ENCODE measurements at places on chromosomes 11 and 22.

GRCh38 chr22:49155039-49155769, 672.5 kb downstream of the BRD1 start:
- DNase-seq: no peak

- DNase-seq: no peak
These were observed 2.2 kb upstream of the RANBP1 start for GRCh38 chr22:20113551-20114310.

DNA sequence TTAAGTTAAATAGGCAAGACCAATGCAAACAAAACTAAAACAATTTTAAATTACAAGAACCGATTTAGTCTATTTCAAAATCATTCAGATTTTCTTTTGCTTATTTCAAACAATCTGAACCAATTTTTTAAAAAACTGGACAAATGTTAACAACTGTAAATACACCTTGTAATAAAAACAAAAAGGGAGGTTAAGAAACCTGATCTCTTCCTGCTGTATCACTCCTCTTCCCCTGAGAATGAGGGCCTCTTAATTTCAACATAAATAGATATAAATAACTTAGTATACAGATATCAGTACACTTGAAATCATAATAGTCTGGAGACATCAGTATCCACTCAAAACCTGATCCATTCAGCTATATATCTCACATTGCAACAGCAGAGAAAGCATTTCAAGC, 346.6 kb downstream of the TTC28 start:
- no peak for DNase-seq

DNA sequence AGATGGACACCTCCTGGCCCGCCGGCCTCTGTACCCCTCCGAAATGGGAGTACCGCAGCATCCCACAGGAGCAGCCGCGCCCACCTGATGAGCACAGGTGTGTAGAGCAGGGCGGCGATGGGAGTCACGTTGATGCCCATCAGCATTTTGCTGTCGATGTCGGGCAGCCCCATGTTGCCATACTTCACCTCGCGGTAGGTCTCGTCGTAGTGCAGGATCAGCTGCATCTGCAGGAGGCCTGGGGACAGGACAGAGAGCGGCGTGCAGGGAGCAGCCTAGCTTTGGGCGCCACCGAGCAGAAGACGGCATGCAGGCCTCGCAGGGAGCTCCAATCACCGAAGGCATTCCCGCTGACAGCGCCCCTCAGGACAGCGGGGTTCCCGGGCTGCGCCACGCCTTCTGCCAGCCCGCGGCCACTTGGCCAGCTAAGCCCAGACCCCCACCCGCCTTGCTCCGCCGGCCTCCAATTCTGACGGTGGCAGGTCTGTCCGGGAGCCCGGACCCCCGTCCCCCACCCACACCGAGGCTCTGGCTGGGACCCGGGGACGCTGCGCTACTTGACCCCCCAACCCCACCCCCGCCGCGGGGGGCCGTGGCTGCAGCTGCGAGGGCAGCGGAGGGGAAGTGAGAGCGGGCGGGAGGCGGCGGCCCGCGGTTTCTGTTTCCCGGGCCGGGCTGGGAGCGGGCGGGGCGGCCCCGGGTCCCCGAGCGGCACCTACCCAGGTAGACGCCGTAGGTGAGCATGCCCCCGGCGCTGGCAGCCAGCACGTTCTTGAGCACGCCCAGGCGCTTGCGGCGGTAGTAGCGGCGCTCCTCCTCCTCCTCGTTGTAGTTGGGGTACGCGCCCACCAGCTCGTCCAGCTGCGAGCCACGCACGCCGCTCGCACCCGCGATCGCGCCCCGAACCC, 705 bp downstream of the UNC93B1 start:
- peak; percentile 17 for DNase-seq

- DNase-seq: no peak
These were observed 14.3 kb upstream of the FOLR1 start for GRCh38 chr11:72177656-72178055.

DNA sequence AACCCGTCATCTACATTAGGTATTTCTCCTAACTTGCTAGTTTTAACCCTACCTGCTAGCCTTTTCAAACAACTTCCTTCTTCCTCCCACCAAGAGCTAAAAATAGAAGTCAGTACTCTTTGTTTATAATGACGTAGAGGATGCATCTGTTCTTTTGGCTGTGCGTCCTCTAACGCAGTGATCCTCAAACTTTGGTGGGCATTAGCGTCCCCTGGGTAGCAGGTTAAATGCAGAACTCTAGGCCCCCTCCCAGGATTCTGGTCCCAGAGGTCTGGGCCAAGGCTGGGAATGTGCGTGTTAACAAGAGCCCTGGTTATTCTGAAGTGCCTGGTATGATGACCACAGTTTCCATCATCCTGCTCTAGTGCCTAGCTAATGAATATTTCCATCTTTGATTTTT, 67.6 kb downstream of the BARX2 start:
- DNase-seq: no peak

GRCh38 chr11:21567645-21568290, 625.1 kb upstream of the ANO5 start:
- no peak for DNase-seq

- DNase-seq: no peak
These were observed 163.3 kb downstream of the CRYBB2 start for GRCh38 chr22:25382762-25383161.

GRCh38 chr11:7591987-7592386, 78.2 kb downstream of the PPFIBP2 start:
- DNase-seq: no peak

GRCh38 chr11:117931971-117932370, 2.8 kb upstream of the TMPRSS13 start:
- DNase-seq: no peak

DNA sequence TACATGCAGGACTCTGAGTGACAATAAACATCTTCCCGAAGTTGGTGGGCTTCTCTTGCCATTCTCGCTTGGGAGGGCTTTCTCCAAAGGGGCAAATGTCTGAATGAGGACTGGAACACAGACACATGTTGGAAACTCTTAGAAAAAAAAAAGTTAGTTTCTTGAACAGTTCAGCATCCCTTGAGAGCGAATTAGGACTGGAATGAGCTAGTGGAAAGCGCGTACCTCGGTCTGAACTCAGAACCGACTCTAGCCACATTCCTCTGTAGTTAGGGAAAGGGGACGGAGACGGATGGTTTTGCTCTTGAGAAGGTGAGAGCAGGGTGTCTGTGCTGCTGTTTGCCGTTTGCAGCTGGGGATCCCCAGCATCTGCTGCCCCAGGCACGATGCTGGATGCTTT, 517.3 kb downstream of the TBC1D22A start:
- DNase-seq: no peak

- no peak for DNase-seq
These were observed 103.4 kb upstream of the SEZ6L start for GRCh38 chr22:26065847-26066246.

DNA sequence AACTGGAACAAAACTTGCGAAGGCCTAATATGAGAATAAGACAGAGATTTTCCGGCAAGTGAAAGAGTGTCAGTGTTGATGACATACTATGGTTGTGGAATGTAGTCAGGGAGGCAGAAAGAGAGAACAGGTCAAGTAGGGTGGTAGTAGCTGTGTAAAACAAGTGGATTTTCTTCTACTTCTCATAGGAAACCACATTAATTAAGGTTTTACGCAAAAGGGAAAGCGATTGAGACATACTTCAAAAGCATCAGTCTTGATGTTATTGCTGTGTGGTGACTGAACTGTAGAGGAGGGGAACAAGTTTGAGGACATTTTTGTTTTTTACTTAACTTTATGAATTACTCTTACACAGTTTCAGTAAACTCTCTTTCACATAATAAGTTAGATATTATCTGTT, 186.0 kb upstream of the CNTN5 start:
- DNase-seq: no peak

DNA sequence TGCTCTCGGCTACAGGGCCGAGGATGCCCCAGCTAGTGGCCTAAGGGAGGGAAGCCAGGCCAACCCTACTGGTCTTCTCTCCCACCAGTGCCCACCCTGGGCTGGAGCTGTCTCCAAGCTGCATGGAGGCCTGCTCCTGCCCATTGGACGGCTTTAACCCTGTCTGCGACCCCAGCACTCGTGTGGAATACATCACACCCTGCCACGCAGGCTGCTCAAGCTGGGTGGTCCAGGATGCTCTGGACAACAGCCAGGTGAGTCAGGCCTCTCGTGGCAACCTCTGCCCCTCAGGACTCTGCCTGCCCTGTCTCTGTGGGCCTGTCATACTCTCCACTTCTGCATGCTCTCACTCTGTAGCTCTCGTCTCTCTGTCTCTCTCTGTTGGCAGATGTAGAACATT, 44.1 kb upstream of the TPBGL start:
- DNase-seq: no peak

- no peak for DNase-seq
These were observed 304.8 kb downstream of the ST3GAL4 start for GRCh38 chr11:126660321-126660720.

- no peak for DNase-seq
These were observed 3.7 kb downstream of the OMP start for GRCh38 chr11:77106321-77106720.

GRCh38 chr11:69494851-69495250, 13.4 kb downstream of the LINC01488 start:
- no peak for DNase-seq

- DNase-seq: no peak
These were observed 1.5 kb downstream of the PPFIA1 start for GRCh38 chr11:70272009-70272408.

DNA sequence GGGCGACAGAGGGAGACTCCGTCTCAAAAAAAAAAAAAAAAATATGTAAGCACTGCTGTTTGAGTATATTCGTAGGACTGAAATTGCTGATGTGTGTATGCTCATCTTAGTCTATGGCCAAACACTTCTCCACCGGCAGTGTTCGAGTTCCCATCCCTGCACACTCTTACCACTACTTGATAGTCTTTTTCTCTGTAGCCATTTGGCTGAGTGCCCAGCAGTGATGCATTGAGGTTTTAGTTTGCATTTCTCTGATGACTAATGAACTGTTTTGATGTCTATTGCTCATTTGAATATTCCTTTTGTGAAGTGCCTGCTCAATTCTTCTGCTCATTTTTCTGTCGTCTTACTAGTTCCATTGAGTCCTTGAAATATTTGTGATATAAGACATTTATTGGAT, 1.9 kb downstream of the TIRAP start:
- peak; percentile 67 for DNase-seq

DNA sequence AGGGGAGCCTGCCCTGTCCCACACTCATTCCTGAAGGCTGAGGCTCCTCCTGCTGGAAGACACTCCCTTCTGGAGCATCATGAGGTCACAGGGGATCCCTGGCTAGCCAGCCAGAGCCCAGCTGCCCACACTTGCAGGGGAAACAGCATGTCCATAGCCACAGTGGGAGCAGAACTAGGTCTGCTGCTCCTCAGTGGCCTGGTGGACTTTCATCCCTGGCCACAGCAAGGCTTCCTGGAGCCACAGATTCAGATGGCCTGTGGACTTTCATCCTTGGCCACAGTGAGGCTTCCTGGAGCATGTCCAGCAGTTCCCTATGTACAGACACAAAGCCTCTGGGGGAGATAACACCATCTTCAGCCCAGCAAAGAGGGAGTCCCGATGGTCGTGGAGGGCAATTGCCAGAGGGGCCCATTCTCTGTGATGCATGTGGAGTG, 5.9 kb upstream of the APOL6 start:
- no peak for DNase-seq

DNA sequence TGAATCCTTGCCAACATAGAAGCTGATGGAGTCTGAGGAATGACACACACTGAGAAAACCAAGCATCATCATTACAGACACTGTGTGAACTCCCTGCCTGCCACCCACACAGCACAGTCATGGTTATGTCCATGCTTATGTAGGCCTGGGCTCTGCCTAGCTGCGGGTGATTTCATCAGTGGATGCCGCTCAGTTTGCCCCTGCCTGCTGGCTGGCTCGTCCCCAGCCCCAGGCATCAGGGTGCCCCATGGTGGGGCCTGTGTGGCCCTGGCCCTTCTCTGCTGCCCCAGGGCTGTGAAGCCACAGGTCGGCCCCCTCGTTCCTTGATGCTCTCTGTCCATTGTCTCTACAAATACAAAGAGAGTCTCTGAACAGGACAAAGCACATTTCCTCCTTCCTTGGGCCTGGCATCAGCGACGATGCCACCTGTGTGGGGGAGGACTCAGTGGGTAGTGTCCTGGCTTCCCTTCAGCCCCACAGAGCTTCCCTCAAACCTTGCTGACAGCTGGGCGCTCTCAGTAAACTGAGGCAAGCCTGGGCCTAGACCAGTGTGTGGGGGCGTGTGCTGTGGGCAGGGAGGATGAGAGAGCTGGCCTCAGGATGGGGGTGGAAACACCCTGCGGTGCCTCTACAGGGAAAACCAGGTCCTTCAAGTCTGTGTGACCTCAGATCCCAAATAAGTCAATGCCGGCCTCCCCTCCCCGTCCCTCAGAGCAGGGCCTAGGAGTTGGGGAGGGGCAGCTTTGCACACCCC, 20.0 kb upstream of the TUB start:
- DNase-seq: no peak

GRCh38 chr11:70210051-70210501, 7.0 kb downstream of the FADD start:
- no peak for DNase-seq

DNA sequence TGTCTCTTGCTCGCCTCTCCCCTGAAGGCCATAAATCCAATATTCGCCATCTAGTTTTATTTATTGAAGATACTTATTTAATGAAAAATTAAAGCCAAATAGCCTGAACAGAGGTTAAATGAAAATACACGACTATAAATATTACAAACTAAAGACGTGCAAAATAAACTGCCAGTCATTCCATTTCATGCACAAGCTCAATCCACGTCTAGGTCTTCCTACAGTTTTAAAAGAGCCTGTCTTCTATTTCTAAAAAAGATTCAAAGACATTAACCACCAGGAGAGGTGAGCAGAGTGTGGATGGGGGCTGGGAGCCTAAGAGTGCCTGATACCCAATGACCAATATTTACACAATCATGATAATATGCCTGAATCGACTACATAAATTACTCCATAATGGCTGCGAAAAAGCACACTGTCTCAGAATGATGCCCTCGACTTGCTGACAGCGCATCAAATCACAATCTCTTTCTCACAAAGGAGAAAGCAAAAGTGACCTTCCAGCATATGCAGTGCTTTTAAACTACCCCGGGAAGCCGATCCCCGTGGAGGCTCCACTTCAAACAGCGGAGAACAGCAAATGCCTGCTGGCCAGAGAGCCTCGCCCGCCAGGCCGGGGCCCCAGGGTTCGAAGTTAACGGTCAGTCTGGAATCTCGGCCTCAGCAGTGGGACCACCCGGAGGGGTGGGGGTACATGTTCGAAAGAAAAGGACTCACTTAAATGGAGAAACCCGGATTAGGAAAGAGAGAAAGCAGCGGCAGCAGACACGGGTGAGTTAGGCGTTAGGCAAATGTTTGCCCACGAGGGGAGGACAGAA, 1.7 kb downstream of the FCHSD2 start:
- DNase-seq: no peak

DNA sequence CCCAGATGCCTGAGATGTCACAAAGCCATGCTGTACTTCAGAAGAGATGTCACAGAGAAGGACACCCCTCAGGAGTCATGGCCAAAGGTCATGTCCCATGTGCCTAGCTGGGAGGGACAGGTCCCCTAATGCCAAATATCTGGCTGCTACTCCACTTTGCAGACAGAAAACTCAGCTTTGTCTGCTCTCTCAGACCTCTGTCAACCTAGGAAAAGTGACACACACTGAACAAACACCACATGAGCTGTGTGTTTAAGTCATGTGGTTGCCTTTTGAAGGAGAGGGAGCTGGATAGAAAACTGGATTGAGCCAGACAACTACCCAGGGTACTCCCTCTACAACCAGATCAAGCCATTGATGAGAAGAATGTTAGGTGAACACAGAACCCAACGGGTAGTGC, 3.5 kb downstream of the TRIM66 start:
- DNase-seq: no peak

Data from stimulated activated CD8-positive, alpha-beta memory T cell treated with anti-CD3 and anti-CD28 coated beads, Interleukin-7, amount 100 ng/mL, for 1 hour (primary cell).